Left lung (tissue), 14 donors: ENCODE measurements at places on chromosomes 3 and 15. TPM values are rescaled to one million over a fixed set of nuclear protein-coding genes. Genes with fewer than 3 reads are reported as not detected.

GRCh38 chr15:92020207-92020606 is 166.7 kb downstream of the SLCO3A1 start:
- DNase-seq = no peak

The PTX3 gene
- total RNA-seq = 5.6 TPM

The CTXN2 gene
- not detected for total RNA-seq

DNA sequence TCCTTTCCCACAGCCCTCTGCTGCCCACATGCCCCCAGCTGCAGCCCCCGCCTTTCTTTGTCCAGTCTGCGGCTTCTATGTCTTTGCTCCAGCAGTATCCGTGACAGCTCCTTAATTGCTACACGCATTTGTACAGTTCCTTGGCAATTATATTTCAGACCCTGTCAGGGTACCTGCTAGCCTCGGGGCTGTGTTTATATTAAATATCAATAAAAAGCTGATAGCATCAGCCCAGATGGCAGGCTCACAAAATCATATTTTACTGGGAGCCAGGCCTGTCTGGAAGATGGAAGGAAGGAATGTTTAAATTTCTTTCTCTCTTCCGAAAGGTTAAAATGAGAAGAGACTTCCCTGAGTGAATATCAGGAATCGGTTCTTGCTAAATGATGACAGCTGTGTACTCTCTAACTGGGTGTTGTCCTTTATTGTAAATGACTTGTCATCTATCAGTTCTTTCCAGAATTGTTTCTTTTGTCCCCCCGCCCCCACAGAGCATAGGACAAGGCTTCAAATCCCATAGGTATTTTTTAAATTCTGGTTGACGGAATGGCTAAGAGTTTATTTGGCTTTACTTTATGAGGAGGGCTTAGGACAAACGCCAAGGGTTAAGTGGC is 378.1 kb downstream of the LRTM1 start:
- DNase-seq = no peak

The DUOXA1 gene
- total RNA-seq = 96.7 TPM

DNA sequence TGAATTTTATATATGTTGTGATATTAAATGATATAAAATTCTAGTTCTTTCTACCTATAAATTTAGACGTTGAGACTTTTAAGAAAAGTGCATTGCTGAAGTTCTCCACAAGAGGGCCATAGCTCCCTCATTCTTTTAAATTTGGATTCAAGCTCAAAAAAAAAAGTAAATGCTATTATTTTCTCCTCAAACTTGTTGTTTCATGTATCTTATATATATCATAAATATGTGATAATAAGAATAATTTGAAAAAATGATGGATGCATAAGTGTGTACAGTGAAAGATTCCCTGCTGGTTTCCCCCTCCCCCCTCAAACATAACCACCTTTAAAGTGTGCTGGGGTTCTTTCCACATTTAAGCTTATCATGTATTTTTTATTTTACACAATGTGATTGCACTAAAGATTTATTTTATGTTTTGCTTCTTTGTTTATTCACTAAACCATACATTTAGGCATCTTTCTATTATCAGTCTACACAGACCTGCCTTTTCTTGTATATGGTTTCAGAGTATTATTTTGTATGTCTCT is 769.4 kb upstream of the GOLIM4 start:
- no peak for DNase-seq

DNA sequence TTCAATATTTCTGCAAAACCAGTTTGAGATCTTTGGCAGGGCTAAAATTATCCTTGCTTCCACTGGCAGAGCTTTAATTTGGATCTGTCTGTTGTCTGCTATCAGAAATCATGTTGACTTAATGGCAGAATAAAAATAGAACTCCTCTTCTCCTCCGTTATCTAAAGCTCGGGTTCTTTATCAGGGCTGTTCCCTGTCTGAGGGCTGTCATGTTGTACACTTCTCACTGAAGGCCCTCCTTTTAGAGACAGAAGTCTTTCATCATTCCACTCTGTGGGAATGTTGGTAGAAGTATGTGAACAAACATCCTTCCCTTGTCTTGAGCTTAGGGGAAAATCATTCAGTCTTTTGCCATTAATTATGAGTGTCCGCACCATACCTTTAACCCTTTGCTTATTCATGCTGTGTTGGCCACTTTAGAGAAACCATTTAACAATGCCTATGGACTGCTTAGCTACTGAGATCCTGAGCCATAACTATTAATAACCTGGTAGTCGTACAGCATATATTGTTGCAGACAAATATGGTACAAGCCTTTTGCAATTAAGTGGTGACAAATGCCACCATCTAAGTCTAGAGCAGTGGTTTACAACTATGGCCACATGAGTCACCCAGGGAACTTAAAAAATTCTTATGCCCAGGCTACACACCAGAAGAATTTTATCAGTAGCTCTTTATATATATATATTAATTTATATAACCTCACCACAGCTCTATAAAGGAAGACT is 226.0 kb upstream of the TPM1 start:
- DNase-seq = no peak
